ENCODE measurements at places on chromosomes 6 and 20. TPM values are rescaled to one million over a fixed set of nuclear protein-coding genes. Genes with fewer than 3 reads are reported as not detected.

TMEM217 gene
- 0.65 TPM for total RNA-seq

APMAP gene
- 109 TPM for total RNA-seq

CPNE5 gene
- under 0.01 TPM for total RNA-seq

ID4 gene
- total RNA-seq, result 27.7 TPM
